ENCODE measurements at places on chromosomes 12 and 14.

GRCh38 chr12:115079760-115080159 lies 395.8 kb upstream of the TBX3 start:
- no peak for DNase-seq

- no peak for DNase-seq
These were observed 154.0 kb downstream of the PAH start for GRCh38 chr12:102763061-102763460.

- no peak for DNase-seq
These were observed 36.9 kb upstream of the SINHCAF start for GRCh38 chr12:31362759-31363415.

GRCh38 chr12:122499991-122500684 lies 594 bp downstream of the ZCCHC8 start:
- peak; percentile 32 for DNase-seq

DNA sequence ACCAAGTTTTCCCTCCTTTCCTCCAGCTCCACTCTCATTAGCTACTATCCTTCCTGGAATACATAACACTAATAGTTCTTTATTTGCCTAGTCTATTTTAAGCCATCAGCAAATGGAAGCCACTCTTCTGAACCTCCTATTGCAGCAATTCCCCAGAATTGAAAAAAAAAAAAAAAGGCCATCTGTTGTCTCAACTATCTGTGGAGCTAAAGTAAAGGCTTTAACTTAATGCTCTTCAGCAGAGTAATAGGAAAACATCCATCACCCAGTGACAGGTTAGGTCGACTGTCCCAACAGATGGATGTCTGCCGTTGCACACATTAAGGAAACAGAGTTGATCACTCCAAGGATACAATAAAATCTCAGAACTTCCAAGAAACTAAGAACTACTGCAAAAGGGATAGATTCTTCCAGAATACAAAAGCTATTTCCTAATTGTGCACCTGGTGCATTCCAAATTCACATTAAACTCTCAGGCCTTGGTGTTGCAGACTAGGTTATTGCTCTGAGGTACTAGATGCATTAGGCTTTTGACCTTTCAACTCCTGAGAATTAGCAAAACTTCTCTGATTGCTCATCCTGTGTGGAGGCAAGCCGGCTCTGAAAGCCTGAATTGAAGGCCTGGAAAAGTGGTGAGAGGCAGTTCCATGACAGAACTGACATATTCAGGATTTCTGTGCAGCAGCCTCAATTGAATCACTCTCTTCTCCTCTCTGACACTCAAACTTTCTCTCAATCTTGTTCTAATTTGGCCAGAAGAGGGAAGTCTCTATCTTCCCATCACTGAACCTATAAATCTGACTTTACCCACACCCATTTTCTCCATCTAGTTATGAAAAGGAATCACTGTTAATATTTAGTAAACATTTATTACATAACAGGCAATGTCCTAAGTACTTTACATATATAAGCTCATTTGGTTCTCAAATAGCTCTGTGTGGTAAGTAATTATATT lies 238.4 kb upstream of the HMGA2 start:
- no peak for DNase-seq

GRCh38 chr14:37834275-37834674 lies 238.8 kb downstream of the TTC6 start:
- DNase-seq: no peak

- no peak for DNase-seq
These were observed 41.8 kb upstream of the CLMN start for GRCh38 chr14:95361373-95362137.

GRCh38 chr14:29908652-29909577 lies 18.7 kb downstream of the PRKD1 start:
- no peak for DNase-seq

DNA sequence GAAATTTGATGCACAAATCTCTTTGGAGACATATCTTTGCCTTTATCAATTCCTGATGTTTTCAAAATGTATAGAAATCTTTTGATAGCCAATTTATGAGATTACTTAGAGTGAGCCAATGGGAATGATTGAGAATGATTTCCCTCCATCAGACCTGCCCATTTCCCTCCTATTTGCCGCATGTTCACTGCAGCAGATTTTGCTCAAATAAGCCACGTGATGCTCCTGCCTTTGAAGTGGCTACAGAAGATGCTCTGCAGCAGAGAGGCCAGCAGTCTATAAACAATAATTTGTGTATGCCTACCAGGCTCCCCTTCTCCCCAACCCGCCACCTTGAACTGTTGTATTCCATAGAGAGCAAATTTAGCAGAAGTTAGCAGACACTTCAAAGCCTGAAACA lies 21.9 kb downstream of the WIF1 start:
- no peak for DNase-seq

Data from stimulated activated CD4-positive, alpha-beta T cell treated with anti-CD3 and anti-CD28 coated beads, Interleukin-4, amount 100 ng/mL, for 4 hours (primary cell).